Keratinocyte (primary cell): ENCODE measurements at places on chromosomes 3 and 15. TPM values are rescaled to one million over a fixed set of nuclear protein-coding genes. Genes with fewer than 3 reads are reported as not detected.

Gene VGLL3
- 2.4 to 6.7 TPM (median 2.6 TPM) in 3 replicates for polyA plus RNA-seq

DNA sequence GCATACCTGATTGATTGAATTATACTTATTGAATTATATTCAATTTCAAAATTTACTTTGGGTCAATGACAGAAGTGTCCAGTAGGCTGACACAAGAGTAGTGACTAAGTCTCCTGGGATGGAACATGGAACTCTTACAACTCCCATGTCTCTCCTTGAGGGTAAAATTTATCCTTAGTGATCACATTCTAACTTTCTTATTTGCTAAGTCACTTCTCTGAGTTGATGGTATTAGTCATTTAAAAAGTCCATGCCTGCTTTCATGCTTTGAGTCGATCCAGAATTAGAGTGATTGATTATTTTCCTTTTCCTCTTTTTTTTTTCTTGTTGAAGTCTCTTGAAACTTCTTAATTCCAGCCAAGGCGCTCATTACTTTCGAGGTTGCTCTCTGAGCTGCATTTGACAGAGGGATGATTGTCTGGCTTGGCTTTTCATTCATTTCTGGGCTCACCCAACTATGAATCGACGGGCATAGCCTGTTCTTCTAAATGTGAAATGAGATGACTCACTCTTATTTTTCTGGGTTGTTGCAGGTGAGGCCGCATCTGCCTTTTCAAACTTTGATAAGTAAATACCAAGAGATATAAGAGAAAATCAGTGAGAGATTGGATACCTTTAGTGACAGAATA is 34.9 kb downstream of the LRRC3B start:
- DNase-seq: no peak

GRCh38 chr3:97793420-97794019 is 28.3 kb upstream of the CRYBG3 start:
- DNase-seq: no peak

Gene SLC22A13
- polyA plus RNA-seq: 0.09 to 0.54 TPM (median 0.25 TPM) in 3 replicates

- no peak for DNase-seq
Measured at GRCh38 chr15:56732886-56733135, 498 bp downstream of the ZNF280D start.

DNA sequence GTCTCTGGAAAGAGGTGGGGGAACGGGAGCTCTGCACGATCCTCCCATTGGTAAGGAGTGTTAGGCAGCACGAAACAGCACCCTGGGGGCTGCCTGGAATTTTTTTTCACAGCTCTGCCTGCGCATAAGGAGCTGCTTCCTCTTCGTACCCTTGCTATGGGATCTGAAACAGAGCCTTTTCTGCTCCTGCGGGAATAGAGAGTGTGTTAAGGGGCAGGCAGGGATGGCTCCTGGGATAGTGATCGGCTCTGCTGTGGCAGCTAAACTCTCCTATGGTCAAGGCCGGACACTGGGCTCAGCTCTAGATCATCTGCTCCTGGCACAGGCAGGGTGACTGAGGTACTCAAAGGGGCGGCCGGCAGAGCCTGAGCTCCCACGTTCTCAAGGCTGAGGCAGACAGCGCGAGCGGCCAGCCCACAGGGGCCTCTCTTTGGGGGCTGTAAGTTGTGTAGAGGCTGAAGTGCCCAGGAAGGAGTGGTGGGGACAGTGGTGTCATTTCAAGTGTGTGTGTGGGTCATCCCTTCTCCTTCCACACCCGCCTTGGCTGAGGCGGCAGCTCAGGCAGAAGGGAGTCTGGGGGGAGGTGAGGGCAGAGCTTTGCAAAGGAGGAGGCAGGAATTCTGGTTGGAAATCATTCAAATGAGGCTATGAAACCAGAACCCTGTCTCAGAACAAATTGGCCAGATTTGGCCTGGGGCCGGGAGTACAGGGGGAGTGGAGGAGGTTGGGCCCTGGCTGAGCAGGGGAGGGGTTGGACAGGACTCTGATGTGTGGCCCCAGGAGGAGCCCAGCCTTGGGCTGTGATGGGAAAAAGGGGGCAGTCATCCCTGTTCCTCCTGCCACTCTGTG is 31.0 kb downstream of the EPHB3 start:
- DNase-seq: no peak

DNA sequence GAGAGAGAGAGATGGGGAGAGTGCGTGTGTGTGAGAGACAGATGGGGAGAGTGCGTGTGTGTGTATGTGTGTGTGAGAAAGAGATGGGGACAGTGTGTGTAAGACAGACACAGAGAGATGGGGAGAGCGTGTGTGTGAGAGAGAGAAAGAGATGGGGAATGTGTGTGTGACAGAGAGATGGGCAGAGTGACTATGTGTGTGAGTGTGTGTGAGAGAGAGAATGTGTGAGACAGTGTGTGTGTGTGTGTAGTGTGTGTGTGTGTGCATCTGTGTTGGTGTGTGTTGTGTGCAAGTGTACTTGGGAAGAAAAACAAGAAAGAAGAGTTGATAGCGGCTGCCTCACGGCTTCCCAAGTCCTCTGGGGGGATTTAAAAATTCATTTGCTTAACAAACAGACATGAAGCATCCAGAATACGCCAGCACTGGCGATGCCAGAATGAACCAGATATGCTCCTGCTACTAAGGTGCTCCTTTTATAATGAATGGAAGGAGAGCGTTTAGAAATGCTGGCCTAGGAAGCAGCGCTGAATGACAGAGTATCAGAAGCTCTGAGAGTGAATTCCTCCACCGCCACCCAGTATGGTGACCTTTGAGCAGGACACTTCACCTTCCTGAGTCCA is 186.1 kb upstream of the TSC22D2 start:
- no peak for DNase-seq

- DNase-seq: no peak
Measured at GRCh38 chr15:35834866-35835265, 288.9 kb upstream of the DPH6 start.

GRCh38 chr3:116977441-116977840 is 267.9 kb downstream of the TUSC7 start:
- DNase-seq: no peak

Gene GOLIM4
- 6.5 to 24.8 TPM (median 13.4 TPM) in 3 replicates for polyA plus RNA-seq

GRCh38 chr15:92023965-92024364 is 170.5 kb downstream of the SLCO3A1 start:
- no peak for DNase-seq

GRCh38 chr3:73228000-73228399 is 166.5 kb downstream of the EBLN2 start:
- DNase-seq: no peak

Gene ACAD9
- 33.7 to 40.5 TPM (median 36.6 TPM) in 3 replicates for polyA plus RNA-seq

Gene HPS3
- polyA plus RNA-seq: 10.3 to 12.9 TPM (median 12.2 TPM) in 3 replicates

DNA sequence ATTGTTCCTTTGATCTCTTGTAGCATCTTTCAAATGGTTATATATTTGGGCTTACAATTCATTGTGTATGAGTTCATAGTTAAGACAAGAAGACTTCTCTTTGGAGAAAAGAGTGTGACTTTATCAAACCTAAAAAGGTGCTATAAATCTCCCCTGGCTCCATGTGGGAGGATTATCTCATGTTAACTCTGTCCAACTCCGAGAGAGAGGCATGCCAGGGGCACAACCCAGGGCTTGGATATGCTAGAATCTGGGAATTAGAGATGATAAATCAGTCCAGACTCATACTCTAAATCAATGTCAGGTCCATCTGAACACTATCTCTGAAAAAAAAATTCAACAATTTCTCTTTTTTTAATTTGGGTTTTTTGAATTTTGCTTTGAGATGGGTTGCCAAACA is 462.8 kb downstream of the TUSC7 start:
- no peak for DNase-seq

DNA sequence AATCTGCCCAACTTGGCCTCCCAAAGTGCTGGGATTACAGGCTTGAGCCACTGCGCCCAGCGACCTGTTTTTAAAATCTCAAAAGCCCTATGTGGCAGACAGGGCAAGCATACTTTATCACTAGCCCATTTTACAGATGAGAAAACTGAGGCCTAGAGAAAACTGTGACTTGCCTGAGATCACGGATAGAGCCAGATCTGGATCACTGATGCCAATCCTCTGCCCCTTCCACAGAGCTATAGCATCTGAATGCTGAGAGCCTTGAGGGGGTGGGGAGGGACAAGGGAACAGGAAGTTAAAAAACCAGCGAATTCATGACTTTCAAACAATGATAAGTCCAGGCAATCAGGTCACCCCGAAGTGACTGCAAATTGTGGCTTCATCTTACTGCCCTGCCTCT is 7.3 kb downstream of the ANKRD63 start:
- no peak for DNase-seq

GRCh38 chr3:64301476-64301875 is 76.2 kb upstream of the PRICKLE2 start:
- no peak for DNase-seq

DNA sequence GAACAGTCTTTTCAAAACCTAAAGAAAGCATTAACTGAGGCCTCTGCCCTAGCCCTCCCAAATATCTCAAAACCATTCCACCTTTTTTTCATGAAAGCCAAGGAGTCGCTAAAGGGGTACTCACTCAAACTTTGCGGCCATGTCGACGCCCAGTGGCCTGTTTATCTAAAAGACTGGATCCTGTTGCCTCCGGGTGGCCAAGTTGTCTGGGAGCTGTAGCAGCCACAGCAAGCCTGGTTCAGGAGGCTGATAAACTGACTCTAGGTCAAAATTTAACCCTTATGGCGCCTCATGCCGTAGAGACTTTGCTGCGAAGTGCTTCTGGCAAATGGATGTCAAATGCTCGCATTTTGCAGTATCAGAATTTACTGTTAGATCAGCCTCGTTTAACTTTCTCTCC is 39.5 kb downstream of the ZBTB11 start:
- no peak for DNase-seq

- peak; percentile 73 for DNase-seq
Measured at GRCh38 chr15:39171944-39172368, 408.9 kb upstream of the THBS1 start.

GRCh38 chr15:61381501-61381900 is 152.4 kb upstream of the RORA start:
- no peak for DNase-seq

Gene FAM240A
- polyA plus RNA-seq: not detected in 3 replicates

DNA sequence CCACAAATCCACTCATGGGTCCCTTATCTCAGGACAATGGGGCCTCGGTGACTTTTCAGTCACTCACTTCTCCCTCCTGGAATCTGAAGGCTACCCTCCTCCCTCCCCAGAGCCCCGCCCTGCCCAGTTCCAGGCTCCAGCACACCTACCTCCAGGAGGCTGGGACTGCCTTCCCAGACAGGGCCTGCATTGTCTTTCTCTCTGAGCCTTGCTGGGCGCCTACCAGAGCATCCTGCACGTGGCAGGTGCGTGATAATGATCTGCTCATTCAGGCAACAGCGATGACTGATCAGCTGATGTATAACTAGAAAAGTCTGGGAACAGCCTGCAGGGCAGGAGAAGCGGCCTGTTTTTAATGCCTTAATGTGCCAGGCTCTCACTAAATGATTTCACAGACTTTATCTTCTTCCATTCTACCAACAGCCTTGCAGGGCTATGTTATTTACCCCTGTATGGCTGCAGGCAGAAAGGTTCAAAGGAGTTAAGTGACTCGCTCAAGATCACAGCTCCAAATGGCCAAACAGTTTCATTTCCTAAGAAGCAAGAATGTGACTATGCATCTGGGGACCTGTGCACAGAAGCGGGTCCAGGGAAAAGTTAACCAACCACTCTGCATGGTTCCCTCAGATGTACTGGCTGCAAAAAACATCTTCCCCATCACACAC is 6.3 kb downstream of the ADAMTS17 start:
- no peak for DNase-seq

Gene COMMD2
- 36.1 to 51.0 TPM (median 46.0 TPM) in 3 replicates for polyA plus RNA-seq

GRCh38 chr15:48559285-48559684 is 86.2 kb downstream of the FBN1 start:
- no peak for DNase-seq

Gene SELENOT
- 357 to 668 TPM (median 597 TPM) in 3 replicates for polyA plus RNA-seq

DNA sequence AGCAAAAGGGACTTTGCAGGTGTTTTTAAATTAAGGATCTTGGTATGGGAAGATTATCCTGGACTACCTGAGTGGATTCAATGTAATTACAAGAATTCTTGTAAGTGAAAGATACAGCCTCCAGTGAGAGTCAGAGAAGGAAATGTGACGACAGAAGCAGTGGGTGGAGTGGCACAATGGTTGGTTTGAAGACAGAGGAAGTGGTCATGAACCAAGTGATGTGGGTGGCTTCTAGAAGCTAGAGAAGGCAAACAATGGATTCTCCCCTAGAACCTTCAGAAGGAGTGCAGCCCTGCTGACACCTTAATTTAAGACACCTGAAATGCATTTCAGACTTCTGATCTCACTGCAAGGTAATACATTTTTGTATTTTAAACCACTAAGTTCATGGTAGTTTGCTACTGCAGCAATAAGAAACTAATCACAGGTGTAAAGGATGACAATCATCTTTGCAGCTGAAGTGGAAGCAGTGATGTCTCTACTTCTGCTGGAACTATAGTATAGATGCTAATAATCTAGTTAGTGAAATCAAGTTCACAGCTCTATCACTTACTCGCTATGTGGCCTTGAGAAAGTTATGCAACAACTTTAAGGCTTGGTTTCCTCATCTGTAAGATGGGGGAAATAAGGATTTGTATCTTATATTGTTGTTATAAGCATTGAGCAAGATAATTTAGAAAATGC is 403.4 kb upstream of the SUCLG2 start:
- no peak for DNase-seq

GRCh38 chr3:7461202-7461825 is 600.4 kb downstream of the GRM7 start:
- DNase-seq: no peak

GRCh38 chr15:51266656-51267050 is 71.7 kb downstream of the CYP19A1 start:
- no peak for DNase-seq

- no peak for DNase-seq
Measured at GRCh38 chr15:67101911-67102598, 36.7 kb downstream of the SMAD3 start.

DNA sequence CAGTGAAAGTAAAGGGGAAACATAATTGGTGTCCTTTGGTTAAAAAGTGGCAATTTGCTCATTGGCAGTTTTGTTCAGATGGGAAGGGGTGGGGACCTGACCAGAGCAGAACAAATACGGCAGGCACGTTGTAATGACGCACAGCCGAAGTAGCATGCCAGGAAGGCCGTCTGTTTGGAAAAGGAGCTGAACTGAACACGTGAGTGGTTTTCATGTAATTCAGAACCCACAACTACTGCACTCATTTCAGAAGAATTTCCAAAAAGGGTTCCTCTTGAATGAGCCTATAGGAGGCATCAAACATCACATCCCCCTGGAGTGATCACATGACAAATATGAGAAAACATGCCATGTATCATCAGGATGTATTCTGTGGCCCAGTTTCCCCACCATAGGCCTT is 42.9 kb upstream of the LMCD1 start:
- DNase-seq: no peak

DNA sequence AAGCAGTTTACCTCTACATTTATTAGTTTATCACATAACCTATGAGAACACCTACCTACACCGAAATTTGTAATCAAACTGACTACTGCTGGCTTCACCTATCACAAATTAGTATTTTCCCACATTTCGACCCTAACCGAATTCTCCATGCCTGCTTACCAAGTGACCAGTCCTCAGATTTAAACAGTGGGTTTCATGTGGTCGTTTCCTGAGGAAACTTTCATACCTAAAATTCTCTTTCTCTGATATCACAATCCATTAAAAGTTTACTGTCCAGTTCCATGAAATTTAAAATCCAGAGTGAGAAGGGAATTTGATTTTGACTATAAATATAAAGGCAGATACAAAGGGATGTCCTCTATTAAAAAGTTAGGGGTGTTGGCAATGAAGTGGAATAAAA is 1.9 kb downstream of the PLOD2 start:
- DNase-seq: no peak

Gene KBTBD13
- polyA plus RNA-seq: not detected in 3 replicates

GRCh38 chr3:45647148-45647619 is 42.0 kb upstream of the SACM1L start:
- DNase-seq: no peak

- no peak for DNase-seq
Measured at GRCh38 chr15:61509327-61509840, 280.3 kb upstream of the RORA start.

Gene CX3CR1
- 0.05 TPM in 2 of 3 replicates, not detected in the other for polyA plus RNA-seq

Gene MASP1
- polyA plus RNA-seq: not detected in 3 replicates
